ENCODE measurements at places on chromosomes 1 and 21. TPM values are rescaled to one million over a fixed set of nuclear protein-coding genes. Genes with fewer than 3 reads are reported as not detected.
A peak's percentile ranks its signal among the peaks of the same experiment; 100 is the strongest.

Gene VHLL
- 0.77 TPM for total RNA-seq

Gene FCRLB
- 0.40 TPM for total RNA-seq

Gene ERICH3
- not detected for total RNA-seq

Gene BGLAP
- 3.0 TPM for total RNA-seq

Gene IFI44
- total RNA-seq, result 0.47 TPM

GRCh38 chr1:200409203-200409760 lies 554 bp downstream of the ZNF281 start:
- peaks cover 63% of the 10 kb centered on the region for H3K4me1 ChIP-seq
- H3K4me3 ChIP-seq, result peak overlapping the region; percentile 99
- H3K27me3 ChIP-seq, result peaks cover 24% of the 10 kb centered on the region
- peaks cover 41% of the 10 kb centered on the region for H3K36me3 ChIP-seq
- H3K27ac ChIP-seq, result peak overlapping the region; percentile 79

DNA sequence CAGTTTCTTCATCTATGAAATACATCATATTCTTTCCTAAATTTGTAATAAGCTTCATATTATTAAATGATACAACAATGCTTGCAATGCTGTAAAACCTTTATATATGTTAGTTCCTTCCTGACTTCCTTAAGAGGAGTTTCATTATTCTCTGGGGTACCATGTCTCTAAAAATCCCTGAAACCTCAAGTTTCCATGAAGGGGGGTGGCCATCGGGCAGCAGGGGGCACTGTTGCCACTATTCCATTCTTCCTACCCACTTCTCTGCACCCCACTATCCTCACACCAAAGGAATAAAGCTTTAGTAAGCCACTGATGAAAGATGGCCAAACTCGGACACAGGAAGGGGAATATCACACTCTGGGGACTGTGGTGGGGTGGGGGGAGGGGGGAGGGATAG lies 9.0 kb upstream of the DMRTB1 start:
- no peak for DNase-seq
- H3K4me1 ChIP-seq, result peaks cover 17% of the 10 kb centered on the region
- peaks cover 3% of the 10 kb centered on the region for H3K27me3 ChIP-seq
- H3K4me3 ChIP-seq, result no peak overlapping the region

DNA sequence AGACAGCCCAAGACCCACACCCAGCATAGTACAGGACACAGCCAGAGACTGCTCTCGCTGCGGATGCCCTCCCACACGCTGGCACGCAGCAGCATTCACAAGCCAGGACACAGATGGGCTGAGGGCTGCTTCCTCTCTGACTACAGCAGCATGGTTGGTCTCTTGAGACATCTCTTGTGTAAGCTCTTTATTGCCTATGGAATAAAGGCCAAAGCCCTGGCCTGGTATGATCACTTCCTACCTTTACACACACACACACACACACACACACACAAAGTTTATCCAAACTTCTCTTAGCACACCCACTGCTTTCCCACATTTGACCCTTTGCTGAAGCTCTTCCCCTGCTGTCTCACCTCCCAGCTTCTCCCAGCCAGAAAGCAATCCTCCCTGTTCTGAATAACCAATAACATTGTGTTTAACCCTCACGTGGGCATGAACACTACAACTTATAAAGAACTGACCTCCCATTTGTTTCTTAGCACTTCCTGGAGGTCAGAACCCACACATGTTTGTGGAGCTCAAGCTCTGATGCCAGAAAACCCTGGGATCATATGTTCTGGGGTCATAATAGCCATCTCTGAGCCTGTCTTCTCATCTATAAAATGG lies 1.2 kb upstream of the LUZP1 start:
- no peak for DNase-seq
- H3K4me1 ChIP-seq, result peaks cover 30% of the 10 kb centered on the region
- peak overlapping the region; percentile 98 for H3K4me3 ChIP-seq
- H3K27me3 ChIP-seq, result peaks cover 2% of the 10 kb centered on the region
- H3K27ac ChIP-seq, result no peak overlapping the region

GRCh38 chr1:215845234-215845891 lies 278.3 kb downstream of the KCTD3 start:
- no peaks in the 10 kb centered on the region for H3K27me3 ChIP-seq

GRCh38 chr1:82265436-82265835 lies 464.7 kb downstream of the ADGRL2 start:
- no peaks in the 10 kb centered on the region for H3K4me1 ChIP-seq
- no peaks in the 10 kb centered on the region for H3K36me3 ChIP-seq
- DNase-seq, result no peak
- H3K4me3 ChIP-seq, result no peak overlapping the region

DNA sequence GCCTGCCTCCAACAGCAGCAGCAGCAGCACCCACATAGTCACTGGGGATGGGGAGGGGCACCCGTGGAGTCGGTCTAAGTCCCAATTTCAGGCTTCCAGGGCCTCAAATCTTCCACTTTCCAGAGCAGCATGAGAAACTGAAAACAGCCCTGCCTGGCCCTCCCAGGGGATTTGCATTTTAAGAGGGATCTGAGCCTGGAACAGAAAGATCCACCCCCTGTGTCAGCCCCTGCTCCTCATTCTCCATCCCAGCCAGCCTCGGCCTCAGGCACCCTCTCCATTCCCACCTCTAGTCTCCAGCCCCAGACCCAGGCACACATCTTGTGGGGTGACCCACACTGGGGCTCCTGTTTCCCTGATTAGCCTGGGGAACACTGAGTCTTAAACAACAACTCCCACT lies 51.8 kb downstream of the FBXO2 start:
- no peaks in the 10 kb centered on the region for H3K4me1 ChIP-seq
- DNase-seq, result no peak
- no peaks in the 10 kb centered on the region for H3K27me3 ChIP-seq
- no peak overlapping the region for H3K4me3 ChIP-seq
- H3K27ac ChIP-seq, result no peak overlapping the region
- H3K36me3 ChIP-seq, result no peaks in the 10 kb centered on the region

DNA sequence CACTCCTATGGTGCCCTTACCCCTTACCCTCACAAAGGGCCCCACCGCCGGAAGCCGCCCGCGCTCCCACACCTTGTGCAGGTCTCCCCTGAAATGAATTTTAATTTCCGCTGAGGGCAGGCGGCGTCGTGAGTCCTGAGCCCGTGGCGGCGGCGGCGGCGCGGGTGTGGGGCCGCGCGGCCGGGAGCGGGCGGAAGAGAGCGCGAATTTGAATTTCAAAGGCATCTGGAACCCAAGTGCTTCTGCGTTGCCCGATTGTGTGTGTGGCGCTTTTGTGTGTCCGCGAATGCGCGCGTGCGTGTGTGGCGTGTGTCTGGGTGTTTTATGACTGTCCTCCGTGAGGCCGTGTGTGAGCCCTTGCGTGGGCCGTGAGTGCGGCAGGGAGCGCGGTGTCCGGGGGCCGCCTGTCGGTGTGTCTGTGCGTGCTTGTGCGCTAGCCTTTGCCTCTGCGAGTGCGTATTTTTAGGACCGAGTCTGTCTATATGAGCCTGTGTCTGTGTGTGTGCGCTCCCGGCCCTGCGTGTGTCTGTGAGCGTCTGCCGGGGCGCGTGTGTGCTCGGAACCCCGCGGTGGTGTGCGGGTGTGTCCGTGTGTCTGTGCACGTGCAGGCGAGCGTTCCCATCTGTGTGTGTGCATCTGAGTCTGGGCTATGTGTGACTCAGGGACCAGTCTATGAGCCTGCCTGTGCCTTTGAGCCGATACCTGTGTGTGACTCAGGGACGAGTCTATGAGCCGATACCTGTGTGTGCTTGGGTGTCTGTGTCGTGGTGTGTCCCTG lies 7.9 kb upstream of the ADGRB2 start:
- H3K27ac ChIP-seq, result no peak overlapping the region
- no peaks in the 10 kb centered on the region for H3K36me3 ChIP-seq
- DNase-seq, result no peak
- peaks cover 8% of the 10 kb centered on the region for H3K4me1 ChIP-seq
- H3K4me3 ChIP-seq, result peak overlapping the region; percentile 87
- H3K27me3 ChIP-seq, result peaks cover 90% of the 10 kb centered on the region

DNA sequence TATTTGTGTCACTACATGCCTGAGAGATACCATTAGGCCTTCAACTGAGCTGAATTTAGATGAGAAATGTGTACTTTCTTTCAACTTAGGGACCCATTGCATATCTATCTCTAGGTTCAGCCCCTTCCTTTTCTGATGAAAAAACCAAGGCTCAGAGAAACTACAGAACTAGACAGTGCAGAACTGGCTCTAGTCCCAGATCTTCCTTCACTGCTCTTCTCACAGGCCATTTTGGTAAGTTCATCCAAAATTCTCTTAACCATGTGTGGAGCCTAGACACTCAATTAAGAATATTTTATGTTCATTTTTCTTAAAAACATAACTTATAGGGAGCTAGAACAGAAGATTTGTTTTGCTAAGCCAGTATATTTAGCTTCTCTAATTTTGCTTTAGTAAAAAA lies 128.9 kb downstream of the ASTN1 start:
- peaks cover 3% of the 10 kb centered on the region for H3K4me1 ChIP-seq
- no peak for DNase-seq

GRCh38 chr1:174550296-174550695 lies 102.5 kb downstream of the GPR52 start:
- H3K27me3 ChIP-seq, result no peaks in the 10 kb centered on the region
- no peak for DNase-seq
- H3K36me3 ChIP-seq, result no peaks in the 10 kb centered on the region

DNA sequence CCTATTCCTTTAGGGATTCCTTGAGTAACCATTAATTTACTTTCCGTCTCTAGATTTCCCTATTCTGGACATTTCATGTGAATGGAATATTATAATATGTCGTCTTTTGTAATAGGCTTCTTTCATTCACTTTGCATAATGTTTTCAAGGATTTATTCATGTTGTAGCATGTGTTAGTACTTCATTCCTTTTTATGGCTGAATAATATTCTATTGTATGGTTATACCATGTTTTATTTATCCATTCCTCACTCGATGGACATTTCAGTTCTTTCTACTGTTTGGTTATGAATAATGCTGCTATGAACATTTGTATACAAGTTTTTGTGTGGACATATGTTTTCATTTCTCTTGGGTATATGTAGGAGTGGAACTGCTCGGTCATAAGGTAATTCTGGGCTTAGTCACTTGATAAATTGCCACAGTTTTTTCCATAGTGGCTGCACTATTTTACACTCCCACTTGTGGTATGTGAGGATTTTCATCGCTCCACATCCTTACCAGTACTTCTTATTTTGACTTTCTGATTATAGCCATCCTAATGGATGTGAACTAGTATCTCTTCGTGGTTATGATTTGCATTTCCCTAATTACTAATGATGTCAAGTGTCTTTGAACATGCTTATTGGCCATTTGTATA lies 17.7 kb downstream of the PPP2R5A start:
- no peak overlapping the region for H3K27ac ChIP-seq
- peaks cover 4% of the 10 kb centered on the region for H3K4me1 ChIP-seq
- H3K27me3 ChIP-seq, result no peaks in the 10 kb centered on the region
- no peak overlapping the region for H3K4me3 ChIP-seq
- no peak for DNase-seq

DNA sequence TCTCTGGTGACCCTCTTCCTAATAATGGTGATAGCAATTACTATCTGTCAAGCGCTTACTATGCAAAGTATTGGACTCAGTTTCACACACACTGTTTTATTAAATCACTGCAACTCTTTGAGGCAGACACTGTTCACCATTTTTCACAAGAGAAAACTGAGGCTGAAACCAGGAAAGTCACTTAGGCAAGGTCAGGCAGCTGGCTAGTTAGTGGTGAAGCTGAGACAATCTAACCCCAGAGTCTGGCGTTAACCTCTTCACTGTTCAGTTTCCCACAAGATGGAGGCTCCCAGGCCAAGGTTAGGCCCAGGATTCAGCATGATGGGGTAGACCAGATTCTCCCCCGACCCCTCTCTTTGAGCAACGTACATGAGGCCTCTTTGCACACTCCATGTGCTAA lies 4.8 kb upstream of the GJA8 start:
- H3K27me3 ChIP-seq, result no peaks in the 10 kb centered on the region
- H3K4me1 ChIP-seq, result peaks cover 30% of the 10 kb centered on the region
- no peak for DNase-seq
- H3K4me3 ChIP-seq, result no peak overlapping the region
- no peaks in the 10 kb centered on the region for H3K36me3 ChIP-seq

- H3K27ac ChIP-seq, result no peak overlapping the region
- H3K27me3 ChIP-seq, result no peaks in the 10 kb centered on the region
- H3K4me1 ChIP-seq, result peaks cover 5% of the 10 kb centered on the region
- H3K4me3 ChIP-seq, result no peak overlapping the region
- H3K36me3 ChIP-seq, result peaks cover 22% of the 10 kb centered on the region
- DNase-seq, result no peak
Measured at GRCh38 chr1:33327587-33328325, 6.9 kb upstream of the A3GALT2 start.

DNA sequence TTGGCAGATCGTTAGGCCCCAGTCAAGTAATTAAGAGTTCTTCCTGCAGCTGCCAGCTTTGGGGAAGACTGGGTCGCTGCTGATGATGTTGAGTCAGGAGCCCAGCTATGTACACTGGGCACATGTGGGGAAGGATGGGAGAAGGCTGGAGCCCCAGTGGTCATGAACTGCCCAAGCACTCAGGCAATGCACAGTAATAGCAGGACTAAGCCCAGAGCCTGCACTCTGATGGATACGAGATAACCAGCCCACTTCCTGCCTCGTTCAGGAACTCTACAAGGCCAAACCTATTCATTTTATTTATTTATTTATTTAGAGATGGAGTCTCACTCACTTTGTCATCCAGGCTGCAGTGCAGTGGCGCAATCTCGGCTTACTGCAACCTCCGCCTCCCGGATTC lies 81.1 kb upstream of the BTG3 start:
- H3K27me3 ChIP-seq, result no peaks in the 10 kb centered on the region
- no peak overlapping the region for H3K27ac ChIP-seq
- DNase-seq, result no peak

- peak within 1 kb of the TSS; percentile 84 for H3K27ac ChIP-seq
- H3K4me1 ChIP-seq, result peaks cover 47% of the 10 kb centered on the region
Measured at GRCh38 chr1:16921391-16922185, at the start of gene CROCC. TSS of gene CROCC (plus strand) at chr1:16921931. CDS start at chr1:16922019, 88 bp downstream.

DNA sequence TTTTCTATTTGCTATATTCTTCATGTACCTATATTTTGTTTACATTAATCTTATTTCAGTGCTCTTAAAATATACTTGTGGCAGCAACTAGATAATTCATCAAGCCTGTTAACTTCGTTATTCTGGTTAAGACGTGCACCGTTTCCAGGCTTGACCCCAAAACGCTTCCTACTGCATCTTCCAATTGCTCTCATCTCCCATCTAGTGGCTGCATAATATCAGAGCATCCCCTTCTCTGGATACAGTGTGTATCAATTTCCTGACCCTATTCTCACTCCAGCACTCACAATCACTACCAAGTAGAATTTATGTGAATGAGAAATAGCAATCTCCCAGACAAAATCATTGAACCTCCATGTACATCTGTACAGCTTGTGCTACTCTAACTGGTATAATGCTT lies 1280.3 kb upstream of the B3GALT2 start:
- no peaks in the 10 kb centered on the region for H3K27me3 ChIP-seq
- DNase-seq, result no peak
- H3K4me1 ChIP-seq, result no peaks in the 10 kb centered on the region
- no peak overlapping the region for H3K27ac ChIP-seq

GRCh38 chr1:94942171-94943128 lies 15.5 kb upstream of the CNN3 start:
- peaks cover 7% of the 10 kb centered on the region for H3K36me3 ChIP-seq
- no peaks in the 10 kb centered on the region for H3K27me3 ChIP-seq
- no peak for DNase-seq
- H3K4me3 ChIP-seq, result no peak overlapping the region

- peak; percentile 25 for DNase-seq
- peak overlapping the region; percentile 88 for H3K27ac ChIP-seq
- no peaks in the 10 kb centered on the region for H3K27me3 ChIP-seq
Measured at GRCh38 chr1:5915587-5916571, 76.3 kb downstream of the NPHP4 start.
